Naive B cell (primary cell): ENCODE measurements at places on chromosomes 13 and 19. TPM values are rescaled to one million over a fixed set of nuclear protein-coding genes. Genes with fewer than 3 reads are reported as not detected.

ADAMTSL5 gene
- not detected for polyA plus RNA-seq

GRCh38 chr13:110575322-110576069, 14.0 kb upstream of the RAB20 start:
- H3K27me3 ChIP-seq: no peaks in the 10 kb centered on the region
- H3K27ac ChIP-seq: peak overlapping the region; percentile 53
- H3K4me3 ChIP-seq: no peak overlapping the region
- H3K36me3 ChIP-seq: no peaks in the 10 kb centered on the region
- DNase-seq: peak; percentile 21

DNA sequence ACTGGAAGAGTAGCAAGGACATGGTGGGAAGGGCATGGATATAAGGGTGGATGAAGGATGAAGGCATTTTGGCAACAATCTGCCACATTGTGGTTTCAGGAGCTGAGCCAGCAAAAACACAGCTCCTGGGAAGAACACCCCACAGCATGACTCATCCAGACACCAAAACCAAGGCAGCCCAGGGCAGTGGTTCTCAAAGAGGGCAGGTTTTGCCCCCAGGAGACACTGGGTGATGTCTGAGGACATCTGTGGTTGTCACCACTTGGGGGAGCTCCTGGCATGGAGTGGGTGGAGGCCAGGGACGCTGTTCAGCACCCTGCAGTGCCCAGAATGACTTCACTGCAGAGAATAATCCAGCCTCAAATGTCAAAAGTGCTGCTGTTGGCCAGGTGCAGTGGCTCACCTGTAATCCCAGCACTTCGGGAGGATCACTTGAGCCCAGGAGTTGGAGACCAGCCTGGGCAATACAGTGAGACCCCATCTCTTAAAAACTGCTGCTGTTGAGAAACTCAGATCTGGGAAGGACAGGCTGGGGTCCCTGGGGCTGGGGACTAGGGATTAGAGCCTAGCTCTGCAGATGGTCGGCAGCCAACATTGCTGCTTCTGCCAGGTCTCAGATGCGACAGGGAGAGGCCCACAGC, 16.1 kb downstream of the ZFR2 start:
- DNase-seq: no peak
- no peak overlapping the region for H3K4me3 ChIP-seq
- H3K36me3 ChIP-seq: no peaks in the 10 kb centered on the region
- H3K27ac ChIP-seq: no peak overlapping the region

DNA sequence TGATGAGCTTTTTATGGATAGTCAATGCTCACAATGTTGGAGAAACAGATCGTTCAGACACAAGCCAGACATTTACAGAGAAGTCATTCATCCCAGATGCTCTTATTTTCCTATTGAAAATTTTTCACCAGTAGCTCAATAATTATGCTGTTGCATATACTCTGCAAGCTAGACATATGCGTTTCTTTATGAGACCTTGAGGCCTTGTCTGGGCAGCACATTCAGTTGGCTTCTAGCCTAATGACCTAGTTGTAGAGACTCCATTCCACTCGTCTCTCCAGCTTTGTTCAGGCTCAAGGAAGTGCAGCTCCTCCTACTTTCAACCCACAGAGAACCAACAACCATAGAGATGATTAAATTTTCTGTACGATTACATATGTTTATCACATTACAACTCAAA, 237.7 kb downstream of the MZT1 start:
- H3K4me1 ChIP-seq: no peaks in the 10 kb centered on the region
- no peak for DNase-seq
- no peak overlapping the region for H3K4me3 ChIP-seq
- no peaks in the 10 kb centered on the region for H3K36me3 ChIP-seq
- H3K27ac ChIP-seq: no peak overlapping the region
- no peaks in the 10 kb centered on the region for H3K27me3 ChIP-seq

DNA sequence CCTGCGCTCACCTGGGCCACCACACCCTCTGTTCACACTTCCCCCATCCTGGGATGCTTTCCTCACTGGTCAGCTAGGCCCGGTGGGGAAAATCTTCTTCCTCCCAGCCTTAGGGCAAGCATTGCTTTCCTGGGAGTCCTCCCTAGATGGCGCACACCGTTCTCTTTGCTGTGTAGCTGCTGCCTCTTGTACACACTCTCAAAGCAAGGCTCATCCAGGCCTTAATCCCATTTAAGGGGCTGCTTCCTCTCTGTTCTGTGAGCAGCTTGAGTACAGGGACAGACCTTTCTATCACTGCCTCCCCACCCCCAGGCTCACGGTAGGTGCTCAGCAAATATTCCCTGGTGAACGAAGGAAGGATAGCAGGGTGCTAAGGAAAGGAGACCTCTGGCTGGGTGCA, 11.1 kb downstream of the SLC7A10 start:
- no peak overlapping the region for H3K4me3 ChIP-seq
- peaks cover 4% of the 10 kb centered on the region for H3K4me1 ChIP-seq
- no peaks in the 10 kb centered on the region for H3K36me3 ChIP-seq
- peaks cover 7% of the 10 kb centered on the region for H3K27me3 ChIP-seq
- no peak for DNase-seq

DNA sequence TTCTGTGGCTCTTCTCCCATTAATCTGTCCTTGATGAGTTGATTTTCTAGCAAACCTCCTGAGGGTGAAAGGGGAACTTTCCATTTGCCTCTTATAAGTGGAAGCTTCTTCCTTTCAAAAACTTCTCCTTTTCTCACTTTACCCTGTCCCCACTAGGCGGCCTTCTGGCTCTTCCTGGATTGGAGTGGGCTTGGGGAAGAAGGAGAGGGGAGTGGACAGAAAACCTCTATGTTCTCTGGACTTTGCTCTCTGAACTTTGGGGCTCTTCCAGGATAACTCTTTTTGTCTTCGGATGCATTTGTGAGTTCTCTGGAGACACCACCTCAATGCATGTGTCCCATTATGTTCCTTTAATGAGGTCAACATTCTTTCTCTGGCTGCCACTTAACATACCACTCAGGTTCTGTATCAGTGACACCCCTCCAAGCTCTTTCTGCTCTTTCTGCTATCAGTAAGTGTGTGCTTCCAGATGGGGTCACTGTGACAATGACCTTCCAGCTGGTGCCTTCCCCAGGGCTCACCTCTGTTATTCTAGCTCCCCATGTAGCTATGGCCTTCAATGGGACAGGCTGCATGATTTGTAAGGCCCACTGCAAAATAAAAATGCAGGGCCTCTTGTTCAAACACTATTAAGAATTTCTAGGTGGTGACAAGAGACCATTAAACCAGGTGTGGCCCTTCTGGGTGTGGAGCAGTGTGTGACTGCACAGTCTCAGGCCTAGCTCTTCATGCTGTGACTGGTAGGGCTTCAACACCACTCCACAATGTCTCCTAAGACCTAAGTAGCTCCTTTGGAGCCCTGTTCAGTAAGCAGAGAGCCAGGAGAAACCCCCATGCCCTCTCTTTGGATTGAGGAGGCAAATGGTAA, 389.2 kb downstream of the EFNB2 start:
- no peak overlapping the region for H3K27ac ChIP-seq
- no peaks in the 10 kb centered on the region for H3K36me3 ChIP-seq
- DNase-seq: no peak
- H3K4me3 ChIP-seq: no peak overlapping the region
- H3K27me3 ChIP-seq: no peaks in the 10 kb centered on the region
- no peaks in the 10 kb centered on the region for H3K4me1 ChIP-seq

DNA sequence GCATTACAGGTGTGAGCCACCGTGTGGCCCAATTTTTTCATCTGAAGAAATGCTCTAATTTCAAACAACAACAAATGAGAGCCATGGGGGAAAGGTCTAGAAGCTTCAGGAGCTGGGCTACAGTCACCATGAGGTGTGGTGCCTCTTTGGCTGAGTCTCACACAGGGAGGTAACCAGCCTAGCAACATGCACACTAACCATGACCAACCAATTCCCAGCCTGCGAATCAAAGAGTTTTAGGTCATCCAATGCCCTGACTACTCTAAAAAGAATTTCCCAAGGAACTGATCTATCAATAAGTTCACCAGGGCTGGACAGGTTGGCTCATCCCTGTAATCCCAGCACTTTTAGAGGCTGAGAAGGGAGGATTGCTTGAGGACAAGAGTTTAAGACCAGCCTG, 29.9 kb downstream of the PBX4 start:
- no peak overlapping the region for H3K4me3 ChIP-seq
- no peaks in the 10 kb centered on the region for H3K27me3 ChIP-seq
- no peaks in the 10 kb centered on the region for H3K36me3 ChIP-seq
- DNase-seq: no peak
- no peak overlapping the region for H3K27ac ChIP-seq
- no peaks in the 10 kb centered on the region for H3K4me1 ChIP-seq

DNA sequence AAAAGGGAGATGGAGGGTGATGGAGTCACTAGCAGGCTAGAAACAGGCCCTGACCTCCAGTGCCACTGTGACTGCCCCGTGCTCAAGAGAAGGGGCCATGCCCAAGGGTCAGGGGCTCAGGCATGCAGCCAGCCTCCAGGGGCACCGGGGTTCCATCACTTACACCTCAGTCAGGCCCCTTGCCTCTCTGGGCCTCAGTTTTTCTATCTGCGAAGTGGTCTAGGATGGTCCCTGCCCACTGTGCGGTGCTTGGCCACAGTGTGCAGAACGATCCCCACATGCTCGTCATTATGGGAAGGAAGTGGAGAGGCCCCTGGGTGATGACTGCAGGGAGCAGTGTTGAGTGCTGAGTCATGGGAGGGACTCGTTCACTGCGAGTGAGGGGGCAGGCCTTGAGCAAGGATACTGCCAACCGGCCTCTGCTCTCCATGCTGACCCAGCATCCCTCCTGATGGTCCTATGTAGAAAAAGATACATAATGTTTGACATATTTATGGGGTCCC, 23.1 kb downstream of the TMED1 start:
- H3K4me3 ChIP-seq: no peak overlapping the region
- H3K4me1 ChIP-seq: peaks cover 12% of the 10 kb centered on the region
- no peak for DNase-seq

MYDGF gene
- 80.9 TPM for polyA plus RNA-seq

- DNase-seq: no peak
- H3K27ac ChIP-seq: no peak overlapping the region
Measured at GRCh38 chr13:111339366-111340143, 19.1 kb downstream of the TEX29 start.

- H3K27ac ChIP-seq: peak within 1 kb of the TSS; percentile 96
- H3K4me3 ChIP-seq: peak within 1 kb of the TSS; percentile 90
- peaks cover 4% of the 10 kb centered on the region for H3K36me3 ChIP-seq
- peak; percentile 85 for DNase-seq
- H3K27me3 ChIP-seq: no peaks in the 10 kb centered on the region
Measured at GRCh38 chr13:49627831-49628652, at the start of gene ARL11. Gene ARL11, plus strand, starts transcription at chr13:49628507. Its CDS starts 1,941 bp downstream, at chr13:49630448.

BICRA gene
- 0.37 TPM for polyA plus RNA-seq

DNA sequence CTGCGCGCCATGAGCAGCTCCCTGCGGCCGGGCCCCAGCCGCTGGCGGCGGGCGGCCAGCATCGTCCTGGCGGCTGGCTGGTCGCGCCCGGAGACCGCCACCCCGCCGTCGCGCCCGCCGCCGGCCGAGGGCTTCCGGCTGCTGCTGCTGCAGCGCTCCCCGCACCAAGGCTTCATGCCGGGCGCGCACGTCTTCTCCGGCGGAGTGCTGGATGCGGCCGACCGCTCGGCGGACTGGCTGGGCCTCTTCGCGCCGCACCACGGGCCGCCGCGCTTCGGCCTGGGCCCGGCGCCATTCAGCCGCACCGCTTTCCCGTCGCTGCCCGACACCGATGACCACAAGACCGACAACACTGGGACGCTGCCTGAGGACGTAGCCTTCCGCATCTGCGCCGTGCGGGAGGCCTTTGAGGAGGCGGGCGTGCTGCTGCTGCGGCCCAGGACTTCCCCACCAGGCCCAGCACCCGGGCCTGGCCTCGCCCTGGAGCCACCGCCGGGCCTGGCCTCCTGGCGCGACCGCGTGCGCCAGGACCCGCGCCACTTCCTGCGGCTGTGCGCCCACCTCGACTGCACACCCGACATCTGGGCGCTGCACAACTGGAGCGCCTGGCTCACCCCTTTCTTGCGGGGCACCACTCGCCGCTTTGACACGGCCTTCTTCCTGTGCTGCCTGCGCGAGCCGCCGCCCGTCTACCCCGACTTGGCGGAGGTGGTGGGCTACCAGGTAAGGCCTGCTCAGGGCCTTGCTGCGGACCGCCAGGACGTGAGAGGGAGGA, 518 bp downstream of the NUDT19 start:
- DNase-seq: peak; percentile 46
- no peaks in the 10 kb centered on the region for H3K27me3 ChIP-seq
- H3K27ac ChIP-seq: no peak overlapping the region
- H3K36me3 ChIP-seq: peaks cover 4% of the 10 kb centered on the region

GRIN3B gene
- not detected for polyA plus RNA-seq

DNA sequence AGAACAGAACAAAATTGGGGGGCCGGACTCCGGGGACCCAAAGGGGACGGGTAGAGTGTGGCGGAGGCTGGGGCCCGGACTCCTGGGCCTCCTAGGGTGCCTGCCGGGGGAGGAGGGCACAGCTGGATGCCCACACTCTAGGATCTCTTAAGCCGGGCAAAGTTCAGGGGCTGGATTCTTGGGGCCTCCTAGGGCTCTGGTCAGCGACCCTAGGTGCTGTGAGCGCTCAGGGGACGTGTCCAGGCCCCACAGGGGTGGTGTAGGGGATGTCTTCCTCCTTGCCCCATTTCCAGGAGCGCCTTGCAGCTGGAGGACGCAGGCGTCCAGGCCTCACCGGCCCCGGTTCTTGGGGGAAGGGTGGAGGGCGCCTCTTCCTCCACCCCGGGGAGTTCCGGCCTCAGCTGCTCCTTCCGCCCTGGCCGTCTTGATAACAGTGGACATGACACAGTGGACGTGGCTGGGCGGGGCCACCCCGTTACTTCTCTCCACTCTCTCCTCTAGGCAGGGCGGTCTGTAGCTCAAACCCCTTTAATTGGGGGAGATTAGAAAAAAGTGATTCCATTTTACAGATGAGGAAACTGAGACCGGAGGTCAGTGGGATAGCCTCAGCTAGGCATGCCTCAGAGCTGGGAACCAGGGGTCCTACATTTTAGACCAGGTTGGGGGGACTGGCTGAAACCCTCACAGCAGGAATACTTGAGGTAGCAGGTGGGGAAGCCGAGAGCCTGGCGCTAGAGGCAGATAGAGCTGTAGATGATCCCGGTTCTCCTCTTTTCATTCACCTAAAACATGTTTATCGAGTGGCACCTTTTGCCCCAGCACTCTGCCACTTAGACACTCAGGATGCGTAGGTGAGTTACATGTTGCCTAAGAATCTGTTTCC, 705 bp downstream of the STXBP2 start:
- peak overlapping the region; percentile 95 for H3K27ac ChIP-seq
- no peak for DNase-seq

KLK7 gene
- not detected for polyA plus RNA-seq

SIGLEC12 gene
- not detected for polyA plus RNA-seq

DNA sequence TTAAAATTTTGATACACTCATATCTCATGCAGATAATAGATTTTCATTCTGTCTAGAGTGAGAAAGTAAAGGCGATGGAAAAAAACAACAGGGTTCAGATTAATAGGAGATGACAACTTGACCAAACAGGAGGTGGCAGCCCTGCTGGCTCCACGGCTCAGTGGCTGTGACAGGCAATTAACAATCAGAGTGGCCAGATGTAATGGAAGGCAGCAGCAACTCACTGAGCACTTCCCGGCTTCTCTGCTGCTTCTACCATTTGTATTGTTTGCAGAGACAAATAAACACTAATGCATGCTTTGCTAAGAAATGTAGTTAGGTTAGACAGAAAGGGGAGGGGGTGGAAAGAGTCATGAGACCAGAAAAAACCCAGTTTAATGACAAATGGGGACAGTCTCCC, 473.0 kb upstream of the SLC10A2 start:
- no peak overlapping the region for H3K4me3 ChIP-seq
- DNase-seq: no peak
- peaks cover 4% of the 10 kb centered on the region for H3K36me3 ChIP-seq
- H3K27ac ChIP-seq: no peak overlapping the region
- H3K4me1 ChIP-seq: no peaks in the 10 kb centered on the region

GRCh38 chr19:51552996-51553725, 17.9 kb upstream of the ZNF175 start:
- H3K4me3 ChIP-seq: peak overlapping the region; percentile 99
- DNase-seq: no peak
- no peak overlapping the region for H3K27ac ChIP-seq
